ENCODE measurements at places on chromosomes 5 and 9. TPM values are rescaled to one million over a fixed set of nuclear protein-coding genes. Genes with fewer than 3 reads are reported as not detected.

DNA sequence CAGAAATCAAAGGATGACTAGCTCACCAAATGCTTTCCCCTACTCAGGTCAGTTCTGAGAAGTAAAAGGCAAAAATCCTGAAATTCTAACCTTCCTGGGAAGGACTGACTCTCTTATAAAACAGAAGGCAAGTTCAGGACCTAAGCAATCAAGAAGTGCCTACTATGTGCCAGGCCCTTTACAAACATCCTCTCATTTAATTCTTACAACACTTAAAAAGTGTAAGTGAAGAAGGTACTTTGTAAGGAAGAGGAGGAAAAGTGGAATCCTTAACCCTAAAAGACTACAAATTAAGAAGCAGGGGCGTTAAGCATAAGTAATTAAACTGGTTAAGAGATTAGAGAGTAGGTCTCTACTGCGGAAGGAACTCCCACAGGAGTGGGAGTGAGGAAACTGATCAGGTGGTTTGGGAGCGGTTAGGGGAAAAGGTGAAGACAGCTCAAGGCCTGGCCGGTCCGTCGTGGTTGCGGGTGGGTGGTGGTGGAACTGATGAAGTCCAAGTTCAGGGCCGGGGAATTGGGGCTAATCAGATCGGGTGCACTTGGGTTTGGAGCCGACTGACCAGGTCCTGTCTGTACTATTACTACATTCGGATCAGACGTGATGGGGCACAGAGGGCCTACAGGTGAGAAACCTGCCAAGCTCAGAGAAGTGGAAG is 839 bp downstream of the MED27 start:
- DNase-seq = peak; percentile 48

- no peak for DNase-seq
Measured at GRCh38 chr9:124457079-124457886, 7.0 kb downstream of the ADGRD2 start.

GRCh38 chr5:158100373-158100888 is 241.5 kb upstream of the CLINT1 start:
- DNase-seq = no peak

- DNase-seq = no peak
Measured at GRCh38 chr5:163727028-163727427, 221.6 kb downstream of the MAT2B start.

GRCh38 chr5:169003721-169004541 is 297.0 kb downstream of the SLIT3 start:
- peak; percentile 62 for DNase-seq

GRCh38 chr9:121584421-121584820 is 67.0 kb upstream of the DAB2IP start:
- no peak for DNase-seq

DNA sequence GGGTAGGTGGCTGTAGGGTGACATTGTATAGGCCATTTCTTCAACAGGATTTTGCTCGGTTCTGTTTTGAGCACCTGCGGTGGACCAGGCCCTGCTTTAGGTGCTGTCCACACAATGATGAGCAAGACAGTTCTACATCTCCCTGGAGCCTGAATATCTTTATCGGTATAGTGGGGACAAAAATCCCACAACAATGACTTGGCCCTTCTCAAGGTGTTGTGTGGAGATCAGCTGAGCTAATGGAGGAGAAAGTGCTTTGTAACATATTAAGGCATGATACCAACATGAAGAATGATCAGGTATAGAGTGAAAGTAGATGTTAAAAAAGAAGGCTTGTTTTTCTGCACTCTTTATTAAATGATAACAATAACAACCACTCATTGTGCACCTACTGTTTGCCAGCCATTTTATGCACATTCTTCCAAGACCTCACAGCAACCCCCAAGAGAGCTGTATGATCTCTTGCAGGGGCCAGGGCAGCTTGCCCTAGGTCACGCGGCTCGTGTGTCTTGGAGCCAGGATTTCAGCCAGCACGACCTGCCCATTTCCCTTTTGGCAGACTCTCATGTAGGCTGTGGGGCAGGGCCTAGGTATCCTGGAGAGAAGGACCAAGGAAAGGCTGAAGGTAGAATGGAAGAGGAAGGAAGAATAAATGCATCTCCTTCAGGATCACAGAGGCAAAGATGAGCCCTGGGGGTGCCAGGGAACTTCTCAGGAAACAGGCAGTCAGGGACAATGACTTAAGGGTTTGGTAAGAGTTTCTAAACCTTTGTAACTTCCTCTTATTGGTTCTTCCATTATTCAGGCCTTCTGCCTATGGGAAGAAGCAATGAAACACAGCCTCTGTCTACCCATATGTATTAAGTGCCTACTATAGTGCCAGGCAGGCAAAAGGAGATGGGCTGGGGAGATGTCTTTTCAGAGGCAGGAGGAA is 50.0 kb upstream of the PPARGC1B start:
- DNase-seq = no peak

GRCh38 chr5:14237317-14238086 is 94.4 kb downstream of the TRIO start:
- DNase-seq = no peak

DNA sequence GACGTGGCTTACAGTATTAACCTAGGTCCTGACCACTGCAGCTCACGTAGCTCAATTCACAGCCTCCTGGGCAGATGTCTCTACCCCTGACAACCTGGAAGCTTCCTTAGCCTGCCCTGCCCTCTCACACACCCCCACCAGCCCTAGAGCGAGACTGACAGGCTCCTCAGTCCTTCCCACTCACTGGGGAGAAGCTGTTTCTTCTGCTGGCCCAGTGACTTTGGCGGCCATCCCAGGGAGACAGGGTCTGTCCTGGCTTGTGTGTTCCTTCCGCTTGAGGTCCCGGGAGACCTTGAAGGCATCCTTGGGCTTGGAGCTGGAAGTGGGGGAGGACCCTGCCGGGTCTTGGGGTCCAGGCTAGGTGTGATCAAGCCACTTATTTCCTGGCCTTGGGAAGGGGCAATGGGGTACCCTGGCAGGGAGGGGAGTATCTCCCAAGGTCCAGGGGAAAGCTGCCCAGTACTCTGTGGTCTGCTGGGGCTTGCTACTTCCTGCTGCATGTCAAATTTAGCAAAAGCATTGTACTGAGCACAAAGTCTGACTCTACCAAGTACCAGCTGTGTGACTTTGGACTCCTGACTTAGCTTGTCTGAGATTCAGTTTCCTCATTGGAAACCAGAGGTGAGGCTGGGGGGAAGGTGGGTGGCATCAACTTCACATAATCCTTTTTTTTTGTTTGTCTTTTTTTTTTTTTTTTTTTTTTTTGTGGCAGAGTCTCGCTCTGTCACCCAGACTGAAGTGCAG is 1.9 kb downstream of the MIGA2 start:
- peak; percentile 81 for DNase-seq

GRCh38 chr5:33969572-33970452 is 14.7 kb downstream of the SLC45A2 start:
- peak; percentile 37 for DNase-seq

DNA sequence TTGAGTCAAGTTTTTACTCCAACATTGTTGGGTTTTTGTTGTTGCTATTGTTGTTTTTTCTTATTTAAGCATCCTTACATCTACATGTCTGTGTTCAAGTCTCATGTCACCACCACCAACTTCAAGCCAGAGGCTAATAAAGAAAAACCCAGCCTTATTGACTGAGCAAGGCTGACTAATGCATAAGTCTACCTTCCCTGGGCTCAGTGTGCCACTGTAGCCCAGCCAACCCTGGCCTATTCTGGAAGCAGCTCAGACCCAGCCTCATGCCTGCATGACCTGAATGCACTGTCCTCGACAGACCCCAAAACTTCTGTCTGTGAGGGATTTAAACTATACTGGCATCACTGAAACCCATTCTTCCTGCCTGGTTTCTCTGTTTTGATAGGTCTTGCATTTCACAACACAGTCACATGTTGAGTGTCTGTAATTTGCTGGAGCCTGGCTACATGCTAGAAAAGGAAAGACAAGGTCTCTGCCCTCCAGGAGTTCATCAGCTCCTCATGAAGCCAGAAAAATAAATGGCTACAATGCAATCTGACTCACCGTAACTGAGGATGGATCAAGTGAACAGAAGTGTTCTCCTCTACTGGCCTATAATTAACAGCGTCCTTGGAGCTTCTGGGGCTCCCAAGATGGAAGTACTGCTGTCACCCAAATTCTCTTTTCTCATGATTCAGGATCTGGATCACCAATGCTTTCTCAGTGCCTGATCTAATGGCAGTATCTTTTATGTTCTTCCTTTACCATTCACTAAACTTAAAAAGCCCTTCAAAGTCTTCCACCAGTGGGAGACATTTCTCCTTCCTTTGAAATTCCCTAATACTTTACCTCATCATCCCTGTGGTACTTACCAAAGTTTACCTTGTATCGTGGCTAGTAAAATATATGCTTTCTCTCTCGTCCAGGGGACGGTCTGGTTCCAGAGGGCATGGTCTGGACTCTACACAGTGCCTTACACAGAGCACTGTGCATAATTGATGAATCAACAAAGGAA is 103.9 kb upstream of the IFNE start:
- DNase-seq = no peak

DNA sequence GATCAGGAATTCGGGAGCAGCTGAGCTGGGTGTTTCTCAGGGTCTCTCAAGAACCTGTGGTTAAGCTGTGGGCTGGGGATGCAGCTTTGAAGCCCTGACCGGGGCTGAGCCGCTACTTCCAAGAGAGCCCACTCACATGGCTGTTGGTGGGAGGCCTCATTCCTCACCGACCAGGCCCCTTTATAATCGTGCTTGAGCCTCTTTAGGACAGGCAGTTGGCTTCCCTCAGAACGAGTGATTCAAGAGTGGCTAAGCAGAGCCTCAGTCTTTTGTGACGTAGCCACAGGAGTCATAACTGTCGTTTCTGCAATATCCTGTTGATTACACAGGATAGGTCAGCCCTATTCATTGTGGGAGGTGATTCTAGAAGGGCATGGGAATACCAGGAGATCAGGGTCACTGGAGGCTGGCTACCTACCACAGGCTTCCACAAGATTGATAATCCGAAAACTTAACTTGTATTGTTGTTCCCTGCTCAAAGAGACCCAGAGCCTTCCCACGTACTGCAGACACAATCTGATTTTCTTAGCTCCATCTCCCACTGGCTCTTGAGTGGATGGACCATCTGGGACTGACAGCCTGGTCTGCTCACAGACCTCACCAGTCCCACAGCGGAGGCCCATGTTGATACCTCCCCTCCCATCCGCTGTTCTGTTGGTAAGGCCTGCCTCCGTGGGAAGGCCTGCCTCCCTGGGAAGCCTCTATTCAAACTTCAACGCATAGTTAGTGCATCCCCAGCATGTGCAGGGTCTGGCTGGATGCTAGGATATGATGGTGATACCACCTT is 3.0 kb upstream of the ERGIC1 start:
- DNase-seq = no peak

DNA sequence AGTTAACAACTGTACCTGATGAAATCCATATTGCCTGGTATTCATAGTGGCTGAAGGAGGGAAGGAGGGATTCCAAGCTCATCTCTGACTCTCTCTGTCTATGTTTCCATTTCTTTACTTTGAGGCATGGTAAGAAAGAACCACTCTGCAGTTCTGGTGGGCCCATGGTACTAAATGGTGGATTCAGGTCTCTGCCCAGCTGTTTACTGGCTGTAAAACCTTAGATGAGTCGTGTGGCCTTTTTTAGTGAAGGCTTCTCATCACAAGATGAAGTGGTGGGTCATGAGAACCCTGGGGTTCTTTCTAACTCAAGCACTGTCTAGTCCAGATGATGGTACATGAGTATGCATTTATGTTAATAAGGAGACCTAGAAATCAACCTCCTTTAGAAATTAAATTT is 49.7 kb downstream of the ZNF366 start:
- no peak for DNase-seq

GRCh38 chr5:74179701-74180100 is 460.8 kb downstream of the ENC1 start:
- DNase-seq = no peak

DNA sequence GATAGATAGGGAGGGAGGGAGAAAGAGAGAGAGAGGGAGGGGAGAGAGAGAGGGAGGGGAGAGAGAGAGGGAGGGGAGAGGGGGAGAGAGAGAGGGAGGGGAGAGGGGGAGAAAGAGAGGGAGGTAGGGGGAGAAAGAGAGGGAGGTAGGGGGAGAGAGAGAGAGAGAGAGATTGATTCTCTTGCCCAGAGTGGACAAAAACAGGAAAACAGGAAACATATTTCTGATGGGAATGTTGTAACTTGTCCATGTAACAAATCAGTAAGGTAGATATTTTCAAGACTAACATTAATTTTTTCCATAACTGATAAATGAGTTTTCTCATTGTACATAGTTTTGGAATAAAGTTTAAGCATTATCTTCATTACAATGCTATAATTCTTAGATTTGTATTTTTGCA is 811.7 kb upstream of the GRAMD2B start:
- DNase-seq = no peak

The CNTNAP3B gene
- total RNA-seq = 16.8 TPM

The CDX1 gene
- total RNA-seq = 0.23 TPM

The STK32A gene
- 2.9 TPM for total RNA-seq

The POMT1 gene
- total RNA-seq = 20.2 TPM

The USP20 gene
- total RNA-seq = 18.4 TPM

The F12 gene
- 0.23 TPM for total RNA-seq

The MOB3B gene
- 2.0 TPM for total RNA-seq

The FGF1 gene
- 28.7 TPM for total RNA-seq

Measured in right cardiac atrium (tissue), 5 donors.